Frontal cortex (tissue), 4 donors: ENCODE measurements at places on chromosomes 1 and 21. TPM values are rescaled to one million over a fixed set of nuclear protein-coding genes. Genes with fewer than 3 reads are reported as not detected.

DNA sequence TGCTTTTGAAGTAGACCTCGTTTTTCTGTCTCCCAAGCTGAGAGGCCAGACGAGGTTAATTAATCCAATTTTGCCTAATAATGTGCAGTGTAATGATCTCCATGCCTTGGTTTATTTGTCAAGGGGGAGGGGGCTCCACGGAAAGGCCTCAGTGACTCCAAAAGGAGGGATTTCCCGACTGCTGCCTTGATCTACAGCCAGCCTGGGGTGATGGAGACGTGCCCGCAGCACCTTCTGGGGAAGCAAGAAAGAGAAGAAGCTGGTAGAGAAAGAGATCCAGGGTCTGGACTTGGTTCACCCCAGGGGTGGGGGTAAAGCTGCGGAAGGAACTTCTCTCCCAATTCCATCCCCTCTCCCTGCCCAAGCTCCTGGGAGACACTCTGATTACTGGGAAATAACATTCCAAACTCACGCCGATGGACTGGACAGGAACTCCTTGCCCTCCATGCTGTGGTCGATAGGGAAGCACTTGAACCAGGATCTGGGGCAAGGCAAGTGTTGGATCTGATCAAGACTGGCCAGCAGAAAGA, 44.1 kb upstream of the SIM2 start:
- DNase-seq, result no peak

DNA sequence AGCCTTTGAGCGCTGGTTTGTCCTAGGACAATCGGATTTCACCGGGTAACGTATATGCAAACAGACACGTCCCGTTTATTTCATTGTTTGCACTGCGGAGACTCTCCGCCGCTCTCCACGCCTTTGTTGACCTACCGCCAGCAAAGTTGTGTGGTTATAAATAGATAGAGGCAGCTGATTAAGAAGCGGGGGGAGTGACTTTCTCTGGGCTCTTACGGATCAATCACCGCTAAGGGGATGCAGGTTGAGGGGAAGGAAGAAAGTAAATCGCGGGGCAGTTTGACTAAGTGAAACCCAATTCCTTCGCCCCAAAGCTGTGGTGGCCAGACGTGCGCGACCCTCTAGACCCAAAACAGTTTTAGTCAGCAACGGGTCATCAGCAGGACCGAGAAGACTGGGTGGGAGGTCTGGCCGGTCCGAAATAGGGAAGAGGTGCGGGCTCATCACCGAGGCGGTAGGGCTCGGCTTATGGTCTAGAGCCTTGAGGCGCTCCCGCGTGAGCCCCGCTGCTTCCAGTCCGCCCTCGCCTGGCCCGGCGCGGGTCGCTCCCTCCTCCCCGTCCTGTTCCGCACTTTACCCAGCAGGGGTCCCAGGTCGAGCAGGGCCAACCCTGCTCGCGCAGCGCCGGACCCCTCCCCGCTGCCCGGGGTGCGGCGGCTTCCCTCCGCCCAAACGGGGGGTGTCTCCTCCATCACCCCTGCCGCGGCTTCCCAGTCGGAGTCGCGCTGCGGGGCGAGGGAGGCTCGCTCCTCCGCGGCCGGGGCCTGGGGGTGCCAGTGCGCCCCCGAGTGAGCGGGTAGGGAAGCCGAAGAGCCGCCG, 120.8 kb upstream of the RRP15 start:
- no peak for DNase-seq

DNA sequence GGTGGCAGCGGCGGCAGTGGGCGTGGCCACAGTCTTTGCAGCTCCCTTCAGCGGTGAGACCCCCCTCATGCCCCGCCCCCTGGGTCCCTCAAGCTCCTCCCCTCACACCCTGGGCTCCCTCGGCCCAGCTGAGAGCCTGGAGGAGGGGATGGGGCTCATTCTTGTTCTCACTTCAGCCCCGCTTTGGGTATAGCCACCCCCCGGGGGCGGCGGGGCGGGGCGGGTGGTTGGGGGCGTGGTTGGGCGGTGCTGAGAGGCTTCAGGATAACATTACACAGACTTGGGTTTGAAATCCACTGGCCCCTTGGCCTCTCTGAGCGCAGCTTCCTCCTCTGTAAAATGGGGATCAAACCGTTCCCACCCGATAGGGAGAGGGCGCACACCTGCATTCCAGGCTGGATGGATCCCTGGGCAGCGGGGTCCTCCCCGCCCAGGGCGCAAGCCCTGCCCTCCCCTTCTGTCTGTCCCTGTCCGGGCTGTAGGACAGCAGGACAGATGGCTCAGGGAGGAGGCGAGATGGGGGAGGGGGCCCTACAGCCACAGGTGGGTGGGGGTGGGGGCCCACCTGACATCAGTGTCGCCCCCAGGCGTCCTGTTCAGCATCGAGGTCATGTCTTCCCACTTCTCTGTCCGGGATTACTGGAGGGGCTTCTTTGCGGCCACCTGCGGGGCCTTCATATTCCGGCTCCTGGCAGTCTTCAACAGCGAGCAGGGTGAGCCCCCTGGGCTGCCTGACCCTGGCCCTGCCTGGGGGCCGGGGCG, 5.1 kb downstream of the CLCNKA start:
- DNase-seq, result no peak

The CACNA1S gene
- total RNA-seq, result under 0.01 TPM

DNA sequence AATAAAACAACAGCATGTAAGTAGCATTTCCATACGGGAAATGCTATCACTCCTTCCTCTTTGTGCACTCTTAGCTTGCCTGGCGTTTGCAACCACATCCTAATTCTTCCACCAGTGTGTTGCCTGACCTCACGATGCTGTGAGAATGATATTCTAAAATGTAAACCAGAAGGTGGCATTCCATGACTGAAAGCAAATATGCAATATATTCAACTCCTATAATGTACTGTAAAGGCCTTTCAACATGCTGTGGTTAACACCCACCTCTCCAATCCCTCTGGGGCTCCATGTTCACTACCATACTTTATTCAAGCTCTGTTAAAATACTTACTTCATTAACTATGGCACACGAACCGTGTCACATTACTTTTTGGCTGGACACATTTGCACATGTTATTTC, 420.6 kb upstream of the DEPDC1 start:
- DNase-seq, result no peak

The MX2 gene
- total RNA-seq, result 0.41 TPM

DNA sequence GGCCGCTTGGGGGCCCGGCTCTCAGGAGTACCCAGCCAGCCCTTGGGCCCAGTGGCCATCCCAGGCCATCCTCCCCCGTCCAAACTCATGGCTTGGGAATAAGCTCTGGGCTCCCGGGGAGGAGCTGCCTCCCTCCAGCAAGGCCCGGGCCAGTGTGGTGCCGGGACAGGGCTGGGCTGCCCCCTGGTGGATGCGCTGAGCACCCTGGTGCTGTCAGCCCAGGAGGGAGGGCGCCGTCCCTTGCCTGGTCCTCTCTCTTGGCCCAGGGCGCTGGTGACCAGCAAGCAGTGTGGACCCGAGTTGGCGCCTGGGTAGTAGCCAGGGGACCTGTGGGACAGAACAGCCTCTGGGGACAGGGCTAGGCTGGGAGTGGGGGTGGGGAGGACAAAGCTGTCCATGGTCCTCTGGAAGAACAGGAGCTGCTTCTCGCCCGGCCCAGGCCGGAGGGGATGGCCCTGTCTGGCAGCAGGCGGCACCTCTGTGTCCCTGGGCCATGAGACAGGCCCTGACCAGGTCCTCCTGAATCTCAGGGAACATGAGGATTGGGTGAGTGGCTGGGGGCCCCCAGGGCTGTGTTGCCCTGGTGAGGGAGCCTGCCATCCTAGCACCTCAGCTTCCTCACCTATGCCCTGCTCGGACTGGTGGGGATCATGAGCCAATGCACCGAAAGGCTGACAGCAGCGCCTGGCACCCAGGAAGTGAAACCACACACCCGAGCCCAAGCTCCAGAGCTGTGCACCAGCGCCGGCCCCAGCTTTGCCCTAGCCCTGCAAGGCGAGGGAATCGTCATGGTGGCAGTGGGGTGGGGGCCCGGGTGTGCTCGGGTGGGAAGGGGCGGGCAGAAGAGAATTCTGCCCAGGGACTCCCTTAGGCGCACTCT, 9.4 kb downstream of the MORN1 start:
- peak; percentile 89 for DNase-seq
